ENCODE measurements at places on chromosomes 5 and 9.

DNA sequence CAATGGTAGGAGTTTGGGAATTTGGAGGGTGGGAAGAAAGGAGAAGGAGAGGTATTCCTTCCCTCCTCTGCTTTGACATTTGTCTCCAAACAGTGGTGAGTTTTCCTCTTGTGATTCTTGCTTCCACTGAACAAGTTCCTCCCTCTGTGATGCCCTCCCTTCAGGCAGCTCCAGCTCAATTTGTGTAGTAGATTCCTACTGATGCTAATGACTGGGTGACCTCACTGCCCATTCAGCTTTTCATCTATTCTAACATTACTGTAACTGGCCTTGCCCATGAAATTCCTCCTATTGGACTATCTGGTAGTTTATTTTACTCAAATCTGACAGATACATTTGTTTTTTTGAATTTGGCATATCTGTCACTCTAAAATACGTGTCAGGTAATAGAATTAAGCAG, 121.4 kb downstream of the NFIB start:
- no peak for DNase-seq

DNA sequence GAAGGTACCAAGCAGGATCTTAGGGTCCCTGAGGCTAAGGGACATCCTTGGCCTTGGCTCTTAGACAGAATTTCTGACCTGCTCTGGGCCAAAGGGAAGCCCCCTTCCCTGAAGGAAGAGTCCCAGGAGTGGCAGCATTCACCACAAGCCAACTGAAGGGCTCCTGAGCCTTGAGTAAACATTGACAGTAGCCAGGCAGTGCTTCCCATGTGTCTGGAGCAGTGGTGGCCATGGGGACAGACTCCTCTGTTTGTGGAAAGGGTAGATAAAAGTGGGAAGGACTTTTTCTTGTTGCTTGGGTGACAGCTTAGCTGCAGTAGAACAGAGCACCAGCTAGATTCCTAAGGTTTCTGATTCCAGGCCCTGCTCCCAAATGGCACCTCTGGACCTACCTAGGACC, 61.4 kb upstream of the VLDLR start:
- no peak for DNase-seq

DNA sequence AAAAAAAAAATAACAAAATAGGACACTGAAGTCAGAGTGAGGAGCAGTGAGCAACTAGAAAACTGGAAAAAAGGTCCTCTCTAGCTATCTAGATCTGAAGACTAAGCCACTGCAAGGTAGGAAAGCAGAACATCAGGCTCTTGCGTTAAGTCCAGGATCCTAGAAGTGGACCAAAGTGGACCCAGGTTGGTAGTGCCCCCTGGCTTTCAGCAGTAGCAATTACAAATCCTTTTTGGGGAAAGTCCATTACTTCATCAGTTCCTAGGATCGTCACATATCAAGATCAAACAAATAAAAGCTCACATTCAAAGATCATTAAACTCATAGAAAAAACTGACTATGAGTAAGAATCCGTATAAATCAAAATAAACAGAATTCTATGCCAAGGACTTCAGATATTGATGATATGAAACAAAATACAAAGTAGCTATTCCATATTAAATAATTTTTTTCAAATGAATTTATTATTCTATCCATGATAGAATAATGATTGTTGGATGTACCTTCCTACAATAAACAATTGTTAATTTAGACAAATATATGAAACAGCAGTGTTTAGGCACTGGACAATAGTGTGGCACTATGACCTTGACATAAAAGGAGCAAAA, 6.5 kb upstream of the RICTOR start:
- DNase-seq = no peak

DNA sequence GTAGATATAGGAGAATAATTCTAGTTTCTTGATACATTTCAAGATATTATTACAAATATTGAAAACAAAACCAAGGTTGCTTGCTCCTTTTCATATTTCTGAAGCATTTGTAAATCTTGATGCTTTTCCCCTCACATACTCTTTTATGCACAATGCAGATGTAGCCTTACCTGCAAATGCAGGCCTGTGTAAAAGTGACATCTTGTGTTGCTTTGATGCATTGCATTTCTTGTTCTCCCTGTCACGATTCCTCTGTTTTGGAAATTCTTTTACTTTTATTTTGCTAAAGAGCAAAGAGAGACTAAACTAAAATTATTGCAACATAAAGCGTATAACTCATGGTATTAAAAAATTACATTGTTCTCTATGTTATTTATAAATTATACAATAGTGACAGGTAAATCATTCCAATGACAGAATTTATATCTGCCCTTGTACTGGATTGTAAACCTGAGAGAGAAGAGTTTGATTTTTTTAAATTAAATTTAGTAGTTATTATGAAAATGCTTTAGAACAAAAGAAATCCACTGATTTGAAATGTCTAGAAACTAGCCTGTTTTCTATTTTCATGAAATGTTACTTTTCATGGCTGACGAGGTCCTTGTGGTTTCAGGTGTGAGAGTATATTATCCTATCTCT, 970.0 kb downstream of the MAT2B start:
- DNase-seq = peak; percentile 3

DNA sequence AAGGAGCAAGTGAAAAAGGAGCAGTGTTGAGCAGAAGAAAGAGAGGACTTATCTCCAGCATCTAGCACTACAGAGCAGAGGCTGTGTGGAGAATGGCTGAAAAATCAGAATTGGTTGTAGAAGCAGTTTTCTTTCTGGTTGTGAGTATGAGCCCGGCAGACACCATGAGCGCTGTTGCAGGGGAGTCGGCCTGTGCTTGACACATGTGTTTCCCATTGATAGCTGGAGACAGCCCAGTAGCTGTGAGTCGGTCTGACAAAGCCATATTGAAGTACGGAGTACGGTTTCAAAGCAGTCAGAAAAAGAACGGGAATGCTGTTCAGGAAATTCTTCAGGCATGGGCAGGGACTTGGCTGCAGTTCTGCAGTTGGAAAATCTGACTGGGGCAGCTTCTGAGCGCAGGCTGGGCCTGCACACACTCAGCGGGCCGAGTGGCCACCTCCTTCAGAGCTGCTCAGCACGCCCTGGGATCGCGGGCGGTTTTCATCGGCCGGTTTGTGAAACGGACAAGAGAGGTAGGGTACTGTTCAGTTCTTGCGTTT, at the start of gene SGCD:
TSS of gene SGCD (plus strand) at position 447 of the 542 bp plus-strand sequence.
- DNase-seq = peak; percentile 93

GRCh38 chr9:134611046-134611445, 30.6 kb upstream of the COL5A1 start:
- no peak for DNase-seq

Data from fibroblast of skin of left biceps (primary cell).